HCEC 1CT (cell line): ENCODE measurements at places on chromosomes 4 and X.

- peak; percentile 76 for DNase-seq
These were observed 32.2 kb downstream of the SMS start for GRCh38 chrX:21972721-21973120.

DNA sequence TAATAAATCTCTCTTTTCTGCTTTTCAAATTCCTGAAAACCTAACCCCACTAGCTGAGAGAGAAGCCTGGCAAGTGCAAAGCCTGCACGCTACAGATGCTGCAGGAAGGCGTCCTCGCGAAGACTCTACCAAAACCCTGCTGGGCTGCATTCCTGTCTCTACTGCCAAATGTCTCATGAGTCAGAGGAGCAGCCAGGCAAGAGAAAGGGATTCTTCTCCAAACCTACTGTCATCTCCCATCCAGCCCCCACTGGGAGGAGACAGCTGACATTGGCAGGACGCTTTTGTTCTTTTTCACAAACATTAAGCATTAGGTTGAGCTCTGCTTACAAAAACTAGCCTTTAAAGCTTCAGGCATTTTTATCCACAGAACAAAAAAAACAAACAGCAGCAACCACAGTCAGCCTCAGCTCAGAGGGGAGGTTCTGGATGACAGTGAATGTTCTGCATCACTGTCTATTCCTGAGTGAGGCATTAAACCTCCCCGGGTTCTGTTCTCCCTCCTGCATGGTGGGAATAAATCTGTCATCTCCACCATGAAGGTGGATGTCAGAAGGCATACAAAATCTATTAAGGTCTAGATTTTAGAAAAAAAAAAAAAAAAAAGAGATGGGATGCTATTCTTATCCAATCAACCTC is 18.0 kb downstream of the CRMP1 start:
- DNase-seq = no peak

DNA sequence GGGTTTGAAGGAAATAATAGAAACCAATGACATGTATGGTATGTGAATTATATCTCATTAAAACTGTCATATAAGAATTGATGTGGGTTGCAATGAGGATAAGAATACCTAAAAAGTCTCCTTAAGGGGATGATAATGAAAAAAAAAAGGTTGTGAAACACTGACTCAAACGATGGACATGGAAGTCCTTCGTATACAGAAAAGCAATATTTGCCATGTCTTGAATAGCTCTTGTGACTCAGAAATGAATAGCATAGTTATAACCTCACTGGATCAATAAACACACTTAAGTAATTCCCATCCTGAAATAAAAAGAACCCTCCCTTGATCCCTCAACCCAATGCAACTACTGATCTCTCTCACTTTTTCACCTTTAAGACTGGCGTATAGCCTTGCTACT is 89.7 kb downstream of the OPHN1 start:
- peak; percentile 35 for DNase-seq

GRCh38 chr4:81499840-81500239 is 28.1 kb upstream of the RASGEF1B start:
- no peak for DNase-seq

GRCh38 chr4:185896817-185897488 is 85.0 kb upstream of the SORBS2 start:
- DNase-seq = no peak

DNA sequence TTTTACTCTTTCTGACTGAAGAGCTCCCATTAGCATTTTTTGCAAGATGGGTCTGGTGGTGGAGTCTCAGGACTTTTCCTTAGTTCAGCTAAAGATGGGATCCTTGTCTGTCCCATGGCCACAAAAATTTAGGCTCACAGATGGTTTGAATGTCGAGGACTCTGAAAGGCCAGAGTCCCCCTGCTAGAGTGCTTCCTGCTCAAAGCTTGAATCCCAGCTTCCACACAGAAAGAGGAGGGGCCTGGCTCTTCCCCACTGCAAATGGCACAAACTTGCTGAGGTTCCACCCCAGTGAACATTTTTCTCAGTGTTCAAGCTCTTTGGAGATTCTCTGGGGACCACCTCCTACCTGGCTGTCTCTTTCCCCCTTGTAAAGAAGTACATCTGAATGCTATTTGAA is 64.7 kb upstream of the UGT2B15 start:
- no peak for DNase-seq

- DNase-seq = no peak
These were observed 106.6 kb downstream of the HMX1 start for GRCh38 chr4:8765084-8765483.

GRCh38 chr4:21535898-21536297 is 412.7 kb downstream of the KCNIP4 start:
- DNase-seq = no peak

GRCh38 chr4:28792917-28793597 is 1927.1 kb upstream of the PCDH7 start:
- DNase-seq = no peak
